IPS-NIHi11 (cell line): ENCODE measurements at places on chromosomes 4 and X.
A peak's percentile ranks its signal among the peaks of the same experiment; 100 is the strongest.

DNA sequence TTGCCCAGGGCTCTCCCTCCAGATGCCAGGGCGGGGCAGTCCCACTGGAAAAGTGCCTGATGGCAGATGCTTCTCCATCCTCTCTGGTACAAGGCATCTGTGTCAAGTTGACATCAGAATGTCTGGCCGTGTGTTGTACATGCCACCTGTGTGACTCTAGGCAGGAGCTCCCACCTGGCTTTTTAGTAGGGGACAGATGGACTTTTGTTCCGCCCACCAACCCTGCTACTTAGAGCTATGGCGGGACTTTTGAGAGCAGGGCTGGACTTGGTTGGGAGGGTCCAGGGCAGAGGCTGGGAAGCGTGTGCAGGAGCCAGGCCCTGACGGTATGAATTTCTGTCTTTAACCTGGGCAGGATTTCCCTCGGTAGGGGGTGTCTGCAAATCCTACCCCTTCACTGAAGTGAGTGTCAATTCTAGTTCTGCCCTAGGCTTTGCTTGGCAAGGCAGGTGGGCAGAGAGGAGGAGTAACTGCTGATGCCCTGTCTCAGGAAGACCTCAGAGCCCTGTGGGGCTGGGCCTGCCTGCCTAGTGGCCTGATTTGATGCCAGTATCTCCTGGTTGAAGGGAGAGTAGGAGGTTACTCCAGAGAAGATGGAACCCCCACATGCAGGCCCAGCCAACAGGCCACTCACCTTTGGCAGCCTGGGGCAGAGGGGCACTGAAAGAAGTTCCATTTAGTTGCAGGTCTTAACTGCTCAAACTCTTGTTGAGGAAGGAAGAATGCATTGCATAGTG lies 99.1 kb downstream of the PJA1 start:
- no peak for DNase-seq

GRCh38 chrX:12579311-12579710 lies 211.9 kb upstream of the PRPS2 start:
- no peak for DNase-seq

GRCh38 chr4:88623097-88623496 lies 30.8 kb downstream of the HERC3 start:
- no peak for DNase-seq

GRCh38 chr4:186861317-186861716 lies 137.7 kb upstream of the FAT1 start:
- no peak for DNase-seq

GRCh38 chrX:18897611-18898010 lies 86.3 kb downstream of the PHKA2 start:
- no peak for DNase-seq

DNA sequence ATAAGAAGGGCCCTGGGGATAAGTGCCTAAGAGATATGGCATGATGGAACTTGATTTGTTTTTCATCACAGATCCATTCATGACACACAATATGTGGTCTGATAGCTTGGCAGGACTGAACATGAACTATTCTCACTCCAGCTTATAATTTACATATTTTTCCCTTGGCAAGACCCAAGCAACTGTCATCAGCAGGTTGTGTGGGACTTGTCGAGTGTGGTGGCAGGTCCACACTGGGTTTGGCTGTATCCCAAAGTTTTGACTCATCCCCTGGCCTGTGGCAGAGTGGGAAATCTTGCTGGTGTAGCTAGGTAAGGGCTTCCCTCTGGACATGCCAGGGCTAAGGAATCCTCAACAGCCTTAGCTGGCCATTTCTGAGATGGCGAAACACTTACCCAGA lies 81.0 kb upstream of the STIM2 start:
- DNase-seq = no peak

DNA sequence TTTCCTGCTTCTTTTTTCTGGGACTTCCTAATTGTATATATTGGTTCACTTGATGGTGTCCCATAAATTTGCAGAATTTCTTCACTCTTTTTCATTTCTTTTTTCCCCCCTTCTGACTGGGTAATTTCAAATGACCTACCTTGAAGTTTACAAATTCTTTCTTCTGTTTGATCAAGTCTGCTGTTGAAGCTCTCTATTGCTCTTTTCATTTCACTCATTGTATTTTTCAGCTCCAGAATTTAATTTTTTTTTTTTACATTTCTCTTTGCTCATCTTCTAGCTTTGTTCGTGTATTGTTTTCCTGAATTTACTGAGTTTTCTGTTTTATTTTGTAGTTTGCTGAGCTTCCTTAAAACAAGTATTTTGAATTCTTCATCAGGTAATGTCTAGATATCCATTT lies 61.7 kb upstream of the SRD5A3 start:
- no peak for DNase-seq

DNA sequence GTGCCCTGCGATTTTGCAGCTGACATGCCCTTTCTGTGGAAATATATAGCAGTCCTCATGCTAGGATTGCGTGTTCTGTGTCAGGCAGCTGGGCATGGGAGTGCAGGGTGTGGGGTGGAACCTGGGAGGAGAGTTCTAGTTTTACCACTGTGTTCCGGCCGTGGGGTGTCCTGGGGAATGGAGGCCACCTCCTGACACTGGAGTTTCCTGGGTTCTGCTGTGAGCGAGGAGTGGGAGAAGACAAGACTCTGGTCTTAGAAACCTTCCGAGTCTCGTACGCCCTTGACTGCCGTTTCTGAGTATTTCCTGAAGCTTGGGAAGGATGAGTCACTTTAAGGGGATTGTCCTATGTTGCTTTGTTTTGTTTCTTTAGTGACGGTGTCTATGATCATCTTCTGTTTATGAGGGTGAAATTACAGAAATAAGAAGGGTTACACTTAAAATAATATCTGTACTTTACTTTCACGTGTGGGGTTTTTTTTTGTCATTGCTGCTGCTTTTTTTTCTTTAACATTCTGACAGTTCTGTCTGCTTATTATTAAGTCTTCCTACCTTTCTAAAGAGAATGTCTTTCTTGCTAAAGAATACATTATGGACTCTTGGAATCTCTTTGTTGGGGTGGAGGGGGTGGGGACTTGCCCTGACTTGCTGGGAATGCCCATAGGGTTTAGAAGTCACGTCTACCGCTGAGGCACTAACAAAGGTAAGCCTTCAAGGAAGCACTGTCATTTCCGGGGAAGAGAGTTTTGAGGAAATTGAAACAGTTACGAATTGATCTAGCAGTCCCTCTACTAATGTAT lies 19.1 kb downstream of the CD99 start:
- DNase-seq = no peak

DNA sequence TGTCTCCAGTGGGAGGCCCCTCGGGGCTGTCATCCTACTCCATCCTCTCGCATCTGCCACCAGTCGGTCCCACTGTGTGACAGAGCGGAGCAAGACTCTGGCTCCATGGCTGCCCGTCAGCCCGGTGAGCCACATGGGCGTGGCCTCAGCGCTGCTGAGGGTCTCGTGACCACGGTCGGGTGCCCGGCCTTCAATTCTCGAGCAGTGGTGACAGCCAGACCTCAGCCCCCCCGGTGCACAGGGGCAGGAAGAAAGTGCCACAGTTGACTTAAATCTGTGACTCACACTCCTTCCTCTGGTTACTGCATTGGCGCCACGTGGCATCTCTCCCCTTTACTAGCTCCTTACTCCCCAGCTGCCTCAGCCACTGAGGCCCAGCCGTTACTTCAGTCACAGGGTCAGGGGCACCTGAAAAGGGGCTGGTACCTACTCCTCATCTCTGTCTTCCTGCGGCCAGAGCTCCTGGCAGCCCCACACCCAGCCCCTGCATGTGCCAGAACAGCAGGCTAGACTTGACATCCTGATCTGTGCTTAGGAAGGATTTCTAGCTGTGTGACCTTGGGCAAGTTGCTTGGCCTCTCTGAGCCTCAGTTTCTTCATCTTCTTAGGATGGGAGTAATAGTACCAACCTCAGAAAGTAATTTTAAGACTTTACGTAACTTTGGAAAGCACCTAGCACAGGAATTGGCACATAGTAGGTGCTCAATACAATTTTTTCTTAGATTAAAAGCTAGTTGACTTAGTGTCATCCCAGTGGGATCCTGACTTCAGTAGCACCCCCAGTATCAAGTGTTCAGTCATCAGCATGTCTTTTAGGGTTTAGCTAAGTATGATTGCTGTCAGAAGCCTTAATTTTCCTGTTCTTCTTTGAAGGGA lies 66.1 kb downstream of the TNIP2 start:
- no peak for DNase-seq

DNA sequence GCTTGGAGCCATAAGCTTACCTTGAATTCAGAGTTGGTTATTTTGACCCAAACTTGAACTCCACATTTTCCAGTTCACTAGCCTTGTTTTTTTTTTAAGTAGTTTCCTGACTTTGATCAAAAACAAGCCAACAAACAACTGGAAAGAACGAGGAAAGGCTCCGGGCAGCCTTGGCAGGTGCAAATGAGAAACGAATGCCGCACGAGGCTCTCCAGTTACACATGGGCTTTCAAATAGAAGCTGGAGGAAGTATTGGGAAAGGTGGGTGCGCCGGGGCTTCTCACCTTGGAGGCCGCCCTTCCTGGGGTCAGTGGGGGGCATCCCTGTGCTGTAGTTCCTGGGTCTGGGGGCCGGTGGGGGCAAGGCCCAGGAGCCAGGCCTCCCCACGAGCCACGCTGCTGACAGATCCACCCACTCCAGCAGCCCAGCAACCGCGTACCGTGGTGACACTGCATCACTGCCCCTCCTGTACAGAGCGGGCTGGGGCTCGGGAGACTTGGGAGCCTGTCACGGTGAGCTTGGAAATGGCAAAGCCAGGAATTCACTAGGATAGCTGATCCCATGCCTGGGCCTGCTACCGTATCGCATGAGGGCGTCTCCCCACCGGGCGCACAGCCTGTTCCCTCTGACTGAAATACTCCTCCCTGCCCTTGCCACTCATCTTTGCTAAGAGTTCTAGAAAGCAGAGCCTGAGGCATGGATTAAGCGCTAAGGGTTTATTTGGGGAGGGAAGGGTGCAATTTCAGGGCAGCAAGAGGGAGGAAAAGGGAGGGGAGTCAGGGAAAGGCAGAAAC lies 50.9 kb upstream of the ADRA2C start:
- DNase-seq = no peak

DNA sequence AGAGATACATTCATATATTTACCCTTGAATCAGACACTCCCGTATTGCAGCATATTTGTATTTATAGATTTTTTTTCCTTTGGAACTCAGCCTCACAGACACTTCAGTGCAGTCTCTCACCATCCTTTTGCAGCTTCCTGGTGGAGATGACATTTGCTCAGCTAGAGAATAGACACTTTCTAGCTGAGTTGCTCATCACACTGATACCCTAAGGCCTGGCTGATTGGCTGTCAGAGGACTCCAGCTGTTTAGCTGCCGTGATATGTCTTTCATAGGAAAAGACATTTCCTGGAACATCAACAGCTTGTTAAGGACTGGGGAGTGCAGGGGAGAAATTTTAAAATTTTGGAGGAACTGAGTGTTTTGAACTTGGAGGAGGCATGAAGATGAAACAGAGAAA lies 429.6 kb downstream of the SMARCA1 start:
- DNase-seq = no peak

- DNase-seq = peak; percentile 8
These were observed 32.9 kb downstream of the PHKA2 start for GRCh38 chrX:18951032-18951431.

DNA sequence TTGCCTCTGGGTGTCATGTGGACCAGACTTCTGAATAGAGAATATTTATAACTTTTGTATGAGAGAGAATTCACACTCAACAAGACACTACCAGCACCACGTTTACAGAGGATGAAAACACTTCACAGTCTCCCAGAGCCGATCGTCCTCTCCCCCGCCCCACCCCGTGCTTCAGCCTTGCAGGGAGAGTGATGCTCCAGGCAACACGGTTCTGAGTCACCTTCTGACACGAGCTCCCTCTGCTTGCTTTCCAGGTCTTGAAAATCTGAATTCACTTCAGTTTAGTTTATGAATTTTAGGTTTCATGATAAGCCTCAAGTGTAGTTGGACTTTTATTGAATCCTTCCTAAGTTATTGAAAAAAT lies 59.8 kb downstream of the CPLX1 start:
- no peak for DNase-seq

- DNase-seq = no peak
These were observed 28.2 kb downstream of the HTT-AS start for GRCh38 chr4:3046162-3046561.

GRCh38 chr4:168357941-168358340 lies 39.4 kb upstream of the DDX60 start:
- DNase-seq = no peak

DNA sequence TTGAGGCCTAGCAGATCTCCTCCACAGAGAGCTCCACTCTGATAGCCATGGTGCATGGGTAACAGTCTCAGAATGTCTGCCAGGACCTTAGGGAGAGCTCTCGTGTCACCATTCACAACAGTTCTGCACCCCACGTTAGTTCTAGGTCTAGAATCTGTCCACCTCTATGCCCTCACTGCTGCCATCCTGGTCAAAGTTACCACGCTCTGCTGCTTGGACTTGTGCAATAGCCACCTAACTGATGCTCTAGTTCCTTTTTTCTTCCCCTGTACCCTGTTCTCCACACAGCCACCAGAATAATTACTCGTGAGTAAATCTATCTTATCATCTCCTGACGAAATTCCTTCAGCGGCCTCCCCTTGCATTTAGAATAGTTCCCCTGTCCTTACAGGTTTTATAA lies 268.8 kb upstream of the GATB start:
- DNase-seq = no peak

DNA sequence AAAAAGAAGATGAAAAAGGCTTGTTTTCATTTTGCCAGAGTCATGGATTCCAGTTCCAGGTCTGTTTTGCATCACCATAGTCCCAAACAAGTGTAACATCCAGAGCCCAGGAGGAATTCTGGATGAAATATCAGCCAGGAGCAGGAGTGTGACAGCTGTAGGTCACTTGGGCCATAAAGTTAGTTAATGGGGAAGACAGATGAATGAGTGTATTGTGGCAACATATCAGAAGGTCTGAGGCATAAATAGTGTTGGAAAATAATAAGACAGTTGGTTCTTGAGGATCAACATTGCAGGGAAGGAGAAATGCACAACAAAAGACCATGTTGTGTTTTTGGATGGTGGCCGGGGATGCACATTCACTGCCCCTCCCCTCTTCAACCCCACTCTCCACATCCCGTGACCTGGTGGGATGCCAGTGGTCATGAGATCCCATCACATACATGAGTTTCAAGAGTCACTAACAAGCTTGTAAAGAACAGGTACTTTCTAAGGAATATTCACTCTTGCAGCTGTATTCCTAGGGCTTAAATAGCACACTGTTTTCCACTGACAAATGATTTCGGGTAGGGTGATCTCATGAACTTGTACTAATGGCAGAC lies 83.1 kb upstream of the IGFBP7 start:
- no peak for DNase-seq

DNA sequence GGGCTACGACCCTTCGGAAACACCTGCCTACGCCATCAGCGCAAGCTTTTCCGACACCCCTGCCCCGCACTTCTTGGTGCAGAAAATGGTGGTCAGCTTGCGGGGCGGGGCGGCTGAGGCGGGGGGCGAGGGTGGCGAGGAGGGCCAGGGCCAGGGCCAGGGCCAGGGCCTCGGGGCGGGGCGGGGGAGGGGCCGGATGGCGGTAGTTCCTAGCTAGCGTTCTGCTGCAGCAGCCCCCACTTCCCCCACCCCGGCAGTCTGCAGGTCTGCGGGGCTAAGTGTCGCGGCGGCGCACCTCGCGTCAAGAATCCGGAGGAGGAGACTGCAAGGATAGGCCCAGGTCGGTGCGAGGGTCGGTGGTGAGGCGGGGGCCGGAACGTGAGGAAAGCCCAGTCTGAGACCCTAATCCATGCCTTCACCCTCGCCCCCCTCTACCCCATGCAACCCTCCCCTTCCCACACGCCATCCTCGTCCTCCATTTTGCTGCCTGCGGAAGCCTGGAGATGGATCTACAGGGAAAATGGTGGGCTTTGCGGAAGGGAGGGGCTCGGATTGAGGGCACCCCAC lies 600 bp downstream of the BEX4 start:
- peak; percentile 38 for DNase-seq

GRCh38 chrX:150310881-150311280 lies 52.2 kb upstream of the MAMLD1 start:
- DNase-seq = no peak

GRCh38 chrX:148672517-148672916 lies 172.1 kb downstream of the AFF2 start:
- no peak for DNase-seq
